ENCODE measurements at places on chromosomes 1 and 21. TPM values are rescaled to one million over a fixed set of nuclear protein-coding genes. Genes with fewer than 3 reads are reported as not detected.

The WDR64 gene
- total RNA-seq: not detected

- no peak overlapping the region for H3K4me3 ChIP-seq
- no peak for DNase-seq
- H3K4me1 ChIP-seq: peaks cover 33% of the 10 kb centered on the region
- no peaks in the 10 kb centered on the region for H3K36me3 ChIP-seq
Observed at GRCh38 chr1:176199707-176200106, 7.4 kb downstream of the COP1 start.

- H3K4me1 ChIP-seq: peaks cover 13% of the 10 kb centered on the region
- H3K4me3 ChIP-seq: no peak overlapping the region
- peak overlapping the region; percentile 83 for H3K27ac ChIP-seq
- peak; percentile 90 for DNase-seq
Observed at GRCh38 chr1:21573971-21574465, 64.8 kb downstream of the ALPL start.

- no peaks in the 10 kb centered on the region for H3K4me1 ChIP-seq
- H3K4me3 ChIP-seq: no peak overlapping the region
- H3K36me3 ChIP-seq: no peaks in the 10 kb centered on the region
- no peak overlapping the region for H3K27ac ChIP-seq
Observed at GRCh38 chr1:233480198-233480597, 133.7 kb upstream of the KCNK1 start.

The KRTAP10-4 gene
- not detected for total RNA-seq

DNA sequence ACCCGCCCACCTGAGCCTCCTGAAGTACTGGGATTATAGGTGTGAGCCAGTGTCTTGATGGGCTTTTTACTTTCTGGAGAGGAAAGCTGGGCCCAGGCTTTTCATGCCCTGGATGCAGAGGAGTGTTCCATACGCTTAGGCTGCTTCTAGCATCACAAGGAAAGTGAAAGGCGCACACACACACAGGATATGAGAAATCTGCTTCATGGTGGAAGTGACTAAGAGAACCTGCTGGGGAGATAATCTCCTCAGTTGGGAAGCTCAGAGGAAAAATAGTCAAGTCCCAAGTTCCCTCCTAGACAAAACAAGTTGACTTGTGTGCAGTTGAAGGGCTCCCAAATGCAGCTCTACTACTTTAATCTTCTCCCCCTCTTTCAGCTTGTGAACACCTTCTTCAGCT is 2.2 kb downstream of the NUDC start:
- no peaks in the 10 kb centered on the region for H3K27me3 ChIP-seq
- H3K4me3 ChIP-seq: no peak overlapping the region
- no peak overlapping the region for H3K27ac ChIP-seq
- peaks cover 19% of the 10 kb centered on the region for H3K4me1 ChIP-seq

The LCE2C gene
- total RNA-seq: not detected

- DNase-seq: no peak
- no peak overlapping the region for H3K4me3 ChIP-seq
- no peaks in the 10 kb centered on the region for H3K4me1 ChIP-seq
- no peaks in the 10 kb centered on the region for H3K36me3 ChIP-seq
- no peak overlapping the region for H3K27ac ChIP-seq
Observed at GRCh38 chr1:17149771-17150170, 30.5 kb upstream of the PADI2 start.

- H3K36me3 ChIP-seq: no peaks in the 10 kb centered on the region
- H3K4me3 ChIP-seq: peak overlapping the region; percentile 56
- no peaks in the 10 kb centered on the region for H3K4me1 ChIP-seq
- peaks cover 46% of the 10 kb centered on the region for H3K27me3 ChIP-seq
Observed at GRCh38 chr1:1200876-1201810, 5.2 kb downstream of the TNFRSF18 start.

DNA sequence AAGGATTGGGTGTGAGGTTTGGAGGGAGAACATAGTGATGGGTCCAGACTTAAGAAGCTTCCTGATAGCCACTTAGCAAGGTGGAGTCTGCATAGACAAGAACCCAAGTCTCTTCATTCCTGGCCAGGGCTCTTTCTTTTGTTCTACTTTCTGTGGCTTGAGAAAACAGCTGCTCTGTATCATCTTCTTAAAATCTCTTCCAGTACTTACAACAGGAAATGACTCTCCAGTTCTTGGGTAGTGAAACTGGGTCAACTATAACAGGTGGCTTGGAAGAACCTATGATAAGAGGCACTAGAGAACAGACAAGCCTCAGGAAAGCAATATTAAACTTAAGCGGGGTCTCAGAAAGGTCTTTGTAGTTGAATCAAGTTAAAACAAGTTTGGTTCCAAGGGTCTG is 148.1 kb upstream of the USP24 start:
- no peak overlapping the region for H3K4me3 ChIP-seq
- no peaks in the 10 kb centered on the region for H3K36me3 ChIP-seq
- H3K27ac ChIP-seq: peak overlapping the region; percentile 50

GRCh38 chr1:230869500-230869899 is 1.2 kb upstream of the C1orf198 start:
- peak overlapping the region; percentile 90 for H3K27ac ChIP-seq
- no peaks in the 10 kb centered on the region for H3K36me3 ChIP-seq

GRCh38 chr1:92691925-92692324 is 93.0 kb downstream of the EVI5 start:
- no peak overlapping the region for H3K27ac ChIP-seq
- no peak for DNase-seq
- H3K36me3 ChIP-seq: peaks cover 21% of the 10 kb centered on the region
- H3K27me3 ChIP-seq: no peaks in the 10 kb centered on the region
- no peaks in the 10 kb centered on the region for H3K4me1 ChIP-seq

The GSTM5 gene
- total RNA-seq: 2.7 TPM

DNA sequence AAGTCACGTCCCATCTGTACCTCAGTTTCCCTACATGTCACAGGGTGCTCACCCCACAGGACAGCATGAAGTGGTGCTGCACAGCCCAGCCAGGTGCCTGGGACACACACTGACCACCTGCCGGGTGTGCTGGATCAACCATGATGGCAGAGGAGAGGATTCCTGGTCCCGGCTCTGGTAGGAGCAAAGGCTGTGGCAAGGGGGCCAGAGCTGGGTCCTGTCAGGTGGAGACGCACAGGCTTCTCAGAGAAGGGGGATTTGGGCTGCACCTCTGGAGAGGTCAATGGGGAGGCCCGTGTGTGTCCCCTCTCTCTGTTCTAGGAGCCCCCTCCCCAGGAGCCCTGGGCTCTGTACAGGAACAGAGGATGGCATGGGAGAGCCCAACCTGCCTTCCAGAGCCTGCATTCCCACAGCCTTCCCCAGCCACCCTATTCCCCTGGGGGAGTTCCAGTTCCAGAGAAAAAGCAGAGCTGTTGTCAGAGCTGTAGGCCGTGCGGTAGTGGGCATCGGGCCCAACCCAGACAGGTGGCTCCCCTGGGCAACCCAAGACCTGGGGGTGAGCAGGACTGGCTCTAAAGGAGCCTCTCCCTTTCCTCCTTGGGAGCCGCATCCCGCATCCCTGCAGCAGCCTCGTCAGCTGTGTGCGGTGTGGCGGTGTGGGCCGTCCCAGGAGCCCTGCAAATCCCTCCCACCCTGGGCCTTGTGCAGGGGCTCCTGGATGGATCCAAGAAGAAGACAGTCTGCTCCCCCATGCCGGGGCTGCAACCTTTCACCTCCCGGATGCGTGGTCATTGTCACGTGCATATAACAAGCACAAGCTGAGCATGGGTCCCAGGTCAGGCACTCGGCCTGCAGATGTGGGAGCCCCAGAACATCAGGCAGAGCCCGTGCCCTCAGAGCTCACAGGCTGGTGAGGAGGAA is 2.9 kb upstream of the TFF3 start:
- no peaks in the 10 kb centered on the region for H3K36me3 ChIP-seq
- no peaks in the 10 kb centered on the region for H3K27me3 ChIP-seq
- H3K4me3 ChIP-seq: no peak overlapping the region
- H3K4me1 ChIP-seq: peaks cover 8% of the 10 kb centered on the region
